ENCODE measurements at places on chromosomes 4 and X.

DNA sequence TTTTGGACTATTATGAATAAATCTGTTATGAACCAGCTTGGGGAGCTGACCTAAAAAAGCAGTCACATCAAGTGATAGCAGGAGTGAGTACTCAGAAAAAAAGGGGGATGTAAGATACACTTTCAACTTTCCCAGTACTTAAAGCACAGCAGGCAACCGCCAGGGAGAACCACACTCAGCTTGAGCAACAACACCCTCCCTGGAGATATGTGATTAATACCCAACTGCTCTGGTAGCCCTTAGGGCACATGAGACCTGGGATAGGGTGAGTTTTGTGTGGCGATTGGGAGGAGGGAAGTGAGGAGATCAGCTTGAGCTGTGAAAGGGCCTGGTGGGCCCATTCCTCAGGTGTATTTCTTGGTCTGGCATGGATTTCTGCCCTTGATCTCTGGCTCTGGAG is 220.3 kb upstream of the SFRP2 start:
- DNase-seq: no peak

GRCh38 chrX:39679497-39680157 is 418.1 kb downstream of the BCOR start:
- no peak for DNase-seq

- no peak for DNase-seq
Observed at GRCh38 chr4:25504932-25505636, 128.0 kb downstream of the ANAPC4 start.

GRCh38 chr4:110854021-110854678 is 231.3 kb upstream of the PITX2 start:
- DNase-seq: no peak

GRCh38 chrX:153886915-153887314 is 942 bp upstream of the L1CAM start:
- DNase-seq: no peak

DNA sequence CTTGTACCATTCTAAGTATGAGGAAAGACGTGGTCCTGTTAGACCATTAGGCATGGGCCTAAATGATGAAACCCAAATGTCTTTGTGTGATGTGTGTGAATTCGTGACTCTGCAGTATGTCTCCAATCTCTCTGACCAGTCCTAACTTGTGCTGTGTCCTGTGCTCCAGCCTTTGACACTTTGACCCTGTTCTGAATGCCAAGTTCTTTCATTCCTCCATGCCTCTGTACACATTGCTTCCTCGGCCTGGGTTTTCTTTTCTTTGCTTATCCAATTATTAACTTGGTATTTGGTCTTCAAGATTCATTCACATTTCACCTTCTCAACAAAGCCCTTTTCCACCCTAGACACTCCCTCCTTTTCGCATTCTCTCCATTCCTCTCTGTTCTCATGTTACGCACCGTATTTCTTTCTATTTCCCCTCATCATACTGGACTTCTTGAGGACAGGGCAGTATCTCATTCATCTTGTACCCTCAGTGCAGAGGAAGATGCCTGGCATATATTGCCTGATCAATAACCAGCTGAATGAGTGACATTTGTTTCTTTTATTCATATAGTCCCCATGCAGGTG is 138.7 kb downstream of the F11 start:
- no peak for DNase-seq

- DNase-seq: no peak
Observed at GRCh38 chr4:110004556-110004955, 91.9 kb downstream of the EGF start.

DNA sequence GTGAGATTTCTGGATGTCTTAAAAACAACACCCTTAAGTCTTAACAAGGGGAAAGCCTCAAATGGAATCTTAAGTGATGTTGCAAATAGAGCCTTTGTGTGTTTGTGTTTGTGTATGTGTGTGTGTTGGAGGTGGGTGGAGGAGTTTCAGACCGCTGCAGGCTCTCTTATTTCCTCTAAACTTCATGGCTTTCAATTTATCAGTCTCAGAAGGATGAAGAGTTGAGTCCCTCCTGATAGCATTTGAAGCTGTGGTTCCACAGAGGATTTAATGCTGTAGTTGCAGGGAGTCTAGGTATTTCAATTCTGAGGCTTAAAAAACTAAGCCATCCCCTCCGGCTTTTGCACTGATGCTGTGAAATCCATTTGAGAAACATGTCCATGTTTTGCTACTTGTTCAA is 4.3 kb upstream of the AGA start:
- DNase-seq: no peak

GRCh38 chr4:72875138-72875537 is 194.4 kb downstream of the COX18 start:
- no peak for DNase-seq

- no peak for DNase-seq
Observed at GRCh38 chrX:39063702-39064101, 262.4 kb downstream of the MID1IP1 start.

- DNase-seq: no peak
Observed at GRCh38 chr4:72971572-72971971, 97.9 kb downstream of the COX18 start.

Data from cardiac septum (tissue), 1 donor.